T-helper 1 cell treated with Interleukin-12 subunit alpha and Interleukin-12 subunit beta and Interleukin-4 antibody, amounts not matched to agents 30 ng/mL and 1 ng/mL, for 36 hours (primary cell): ENCODE measurements at places on chromosomes 3 and 15. TPM values are rescaled to one million over a fixed set of nuclear protein-coding genes. Genes with fewer than 3 reads are reported as not detected.

Gene SKOR1
- 0.22 TPM in 2 replicates for total RNA-seq

Gene ASB7
- 23.3 and 26.7 TPM in 2 replicates for total RNA-seq

Gene MYL3
- total RNA-seq, result not detected in 2 replicates

Gene IMPDH2
- total RNA-seq, result 157 and 161 TPM in 2 replicates

Gene CSTA
- total RNA-seq, result not detected in 2 replicates

Gene CP
- not detected in 2 replicates for total RNA-seq

Gene SLC6A11
- total RNA-seq, result not detected in 2 replicates

Gene MYO5A
- total RNA-seq, result 34.5 and 34.8 TPM in 2 replicates

Gene THRB
- not detected in 2 replicates for total RNA-seq

Gene GOLGA8R
- total RNA-seq, result 8.4 and 11.5 TPM in 2 replicates

Gene ERICH6
- total RNA-seq, result not detected in 2 replicates

Gene TPRG1
- total RNA-seq, result 2.7 and 2.9 TPM in 2 replicates

Gene GOLGA8J
- 0.74 TPM in 1 of 2 replicates, not detected in the other for total RNA-seq

Gene ADAMTS9
- not detected in 2 replicates for total RNA-seq

Gene ITGA11
- 0.90 and 1.7 TPM in 2 replicates for total RNA-seq

Gene PRR20G
- total RNA-seq, result not detected in 2 replicates

Gene COL6A6
- not detected in 2 replicates for total RNA-seq

Gene MYRIP
- total RNA-seq, result not detected in 2 replicates

Gene CPNE4
- 0.10 and 0.27 TPM in 2 replicates for total RNA-seq

Gene EPHB3
- 0.10 TPM in 2 replicates for total RNA-seq

Gene SLC38A3
- total RNA-seq, result not detected in 2 replicates

Gene P3H2
- not detected in 2 replicates for total RNA-seq

Gene C3orf62
- 14.7 and 16.7 TPM in 2 replicates for total RNA-seq

Gene KBTBD13
- not detected in 2 replicates for total RNA-seq

Gene SERPINI2
- total RNA-seq, result not detected in 2 replicates

Gene GPR149
- total RNA-seq, result not detected in 2 replicates

Gene DAZL
- not detected in 2 replicates for total RNA-seq

Gene CLDN1
- 0.07 and 0.37 TPM in 2 replicates for total RNA-seq

Gene ITIH1
- not detected in 2 replicates for total RNA-seq

Gene CAND2
- total RNA-seq, result 0.17 and 0.78 TPM in 2 replicates

Gene SMAD6
- 0.07 and 0.37 TPM in 2 replicates for total RNA-seq

Gene HYAL3
- 12.5 and 15.6 TPM in 2 replicates for total RNA-seq

Gene TMED3
- 45.0 and 45.3 TPM in 2 replicates for total RNA-seq

Gene MUSTN1
- 0.59 and 3.0 TPM in 2 replicates for total RNA-seq

Gene SCAMP5
- total RNA-seq, result 0.98 and 1.4 TPM in 2 replicates

Gene RYR3
- total RNA-seq, result not detected in 2 replicates

Gene CATSPER2
- 7.6 and 9.8 TPM in 2 replicates for total RNA-seq

Gene SLC51A
- not detected in 2 replicates for total RNA-seq

Gene MESP1
- total RNA-seq, result 0.85 and 1.3 TPM in 2 replicates

Gene FAM81A
- total RNA-seq, result 0.17 and 0.78 TPM in 2 replicates

Gene UPK1B
- total RNA-seq, result not detected in 2 replicates

Gene CADM2
- not detected in 2 replicates for total RNA-seq

Gene HACD3
- 30.4 and 31.4 TPM in 2 replicates for total RNA-seq
